Activated naive CD4-positive, alpha-beta T cell treated with anti-CD3 and anti-CD28 coated beads, Interleukin-2, amount 50 U/mL, for 72 hours (primary cell): ENCODE measurements at places on chromosomes 2 and 18.

DNA sequence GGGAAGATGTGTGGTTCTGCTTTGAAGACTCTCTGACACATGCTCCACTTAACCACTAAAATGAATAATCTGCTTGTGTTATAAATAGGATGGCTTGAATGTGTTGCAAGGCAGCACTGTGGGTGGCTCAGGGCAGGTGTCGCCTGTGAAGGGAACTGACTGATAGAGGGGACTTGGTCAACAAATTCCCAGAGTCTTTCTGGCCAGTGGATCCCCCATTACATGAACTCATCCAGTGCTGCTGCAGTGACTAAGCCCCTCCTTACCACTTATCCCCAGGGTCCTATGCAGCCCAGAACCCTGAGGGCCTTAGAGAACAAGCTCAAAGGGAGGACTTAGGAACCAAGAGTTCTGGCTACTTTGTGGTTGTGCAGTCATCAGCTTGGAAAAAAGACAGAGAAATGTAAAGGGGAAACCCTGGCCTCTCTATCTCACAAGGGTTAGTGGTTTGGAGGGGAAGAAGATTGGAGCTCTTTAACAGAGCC is 226.2 kb upstream of the TNP1 start:
- DNase-seq, result peak; percentile 40

GRCh38 chr2:152537081-152537651 is 180.1 kb downstream of the PRPF40A start:
- no peak for DNase-seq

DNA sequence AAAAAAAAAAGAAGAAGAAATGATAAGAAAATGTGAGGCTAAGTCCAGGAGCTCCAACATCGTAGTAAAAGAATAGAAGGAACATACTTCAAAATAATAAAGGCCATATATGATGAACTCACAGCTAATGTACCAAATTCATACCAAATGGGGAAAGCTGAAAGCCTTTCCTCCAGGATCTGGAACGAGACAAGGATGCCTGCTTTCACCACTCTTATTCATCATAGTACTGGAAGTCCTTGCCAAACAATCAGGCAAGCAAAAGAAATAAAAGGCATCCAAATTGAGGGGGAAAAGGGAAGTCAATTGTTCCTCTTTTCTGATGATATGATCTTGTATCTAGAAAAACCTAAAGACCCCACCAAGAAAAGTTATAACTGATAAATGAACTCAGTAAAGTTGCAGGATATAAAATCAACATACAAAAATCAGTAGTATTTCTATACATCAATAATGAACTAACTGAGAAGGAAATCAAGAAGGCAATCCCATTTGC is 170.6 kb downstream of the METTL4 start:
- DNase-seq, result no peak

DNA sequence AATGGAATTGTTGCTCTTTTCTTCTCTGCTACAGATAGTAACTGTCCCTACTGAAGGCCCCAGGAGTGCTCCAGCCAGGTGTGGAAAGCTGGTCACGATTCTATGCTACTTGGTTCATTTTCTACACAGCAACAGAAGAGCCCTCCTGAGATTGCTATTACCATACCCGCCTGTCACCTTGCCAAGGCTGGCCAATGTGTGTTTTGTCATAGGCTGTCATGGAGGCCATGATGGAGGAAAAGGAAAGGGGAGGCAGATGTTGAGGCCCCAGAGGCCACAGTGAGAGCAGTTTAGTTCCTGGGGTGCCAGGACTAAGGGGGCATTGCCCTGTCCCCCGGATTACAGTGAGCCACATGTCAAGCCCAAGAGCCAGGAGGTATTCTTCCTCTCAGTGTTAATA is 952 bp downstream of the ELMOD3 start:
- peak; percentile 50 for DNase-seq

DNA sequence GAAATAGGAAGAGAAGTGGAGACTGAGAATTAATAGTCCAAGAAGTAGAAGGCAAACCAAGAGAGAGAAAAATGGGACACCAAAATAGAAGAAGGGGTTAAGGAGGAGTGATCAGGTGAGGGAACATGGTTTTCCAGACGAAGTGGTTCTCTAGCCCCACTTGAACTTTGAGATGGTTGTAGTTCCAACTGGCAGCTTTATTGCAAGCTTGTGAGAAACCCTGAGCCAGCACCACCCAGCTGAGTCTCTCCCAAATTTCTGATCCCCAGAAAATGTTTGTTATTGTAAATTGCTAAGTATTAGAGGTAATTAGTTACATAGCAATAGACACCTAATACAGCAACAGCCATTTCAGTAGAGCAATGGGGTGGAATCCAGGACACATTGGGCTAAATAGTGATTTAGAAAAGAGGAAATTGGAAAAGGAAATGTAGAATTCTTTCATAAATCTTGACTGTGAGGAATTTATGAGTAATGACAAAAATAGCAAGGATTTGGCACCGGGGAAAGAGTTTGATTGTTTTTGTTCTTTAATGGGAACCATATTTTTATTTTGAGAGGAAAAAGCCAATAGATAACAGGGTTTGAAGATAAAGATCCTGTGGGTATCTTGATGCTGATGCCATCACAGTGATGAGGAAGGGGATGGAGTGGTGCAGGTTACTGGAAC is 62.1 kb upstream of the XDH start:
- no peak for DNase-seq

DNA sequence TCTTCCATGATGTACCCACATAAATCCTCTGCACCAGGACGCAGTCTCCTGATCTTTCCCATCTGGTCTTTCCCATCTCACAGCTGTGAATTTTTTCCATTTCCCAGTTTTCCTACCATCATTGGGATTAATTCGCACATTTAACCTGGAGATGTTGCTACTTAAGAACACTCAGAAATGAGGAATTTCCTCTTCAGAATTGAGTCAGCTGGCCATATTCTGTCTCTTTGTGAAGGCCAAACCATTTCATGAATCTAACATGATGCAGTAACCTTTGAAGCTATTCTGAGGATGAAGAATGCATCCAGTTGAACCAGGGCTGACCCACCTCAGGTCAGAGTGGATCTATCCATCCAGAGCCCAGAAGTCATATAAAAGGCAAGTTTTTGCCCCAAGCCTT is 326.8 kb downstream of the SETBP1 start:
- DNase-seq, result no peak

GRCh38 chr18:50697509-50697908 is 122.3 kb downstream of the MRO start:
- no peak for DNase-seq

GRCh38 chr18:3172097-3172496 is 47.7 kb downstream of the MYOM1 start:
- no peak for DNase-seq

DNA sequence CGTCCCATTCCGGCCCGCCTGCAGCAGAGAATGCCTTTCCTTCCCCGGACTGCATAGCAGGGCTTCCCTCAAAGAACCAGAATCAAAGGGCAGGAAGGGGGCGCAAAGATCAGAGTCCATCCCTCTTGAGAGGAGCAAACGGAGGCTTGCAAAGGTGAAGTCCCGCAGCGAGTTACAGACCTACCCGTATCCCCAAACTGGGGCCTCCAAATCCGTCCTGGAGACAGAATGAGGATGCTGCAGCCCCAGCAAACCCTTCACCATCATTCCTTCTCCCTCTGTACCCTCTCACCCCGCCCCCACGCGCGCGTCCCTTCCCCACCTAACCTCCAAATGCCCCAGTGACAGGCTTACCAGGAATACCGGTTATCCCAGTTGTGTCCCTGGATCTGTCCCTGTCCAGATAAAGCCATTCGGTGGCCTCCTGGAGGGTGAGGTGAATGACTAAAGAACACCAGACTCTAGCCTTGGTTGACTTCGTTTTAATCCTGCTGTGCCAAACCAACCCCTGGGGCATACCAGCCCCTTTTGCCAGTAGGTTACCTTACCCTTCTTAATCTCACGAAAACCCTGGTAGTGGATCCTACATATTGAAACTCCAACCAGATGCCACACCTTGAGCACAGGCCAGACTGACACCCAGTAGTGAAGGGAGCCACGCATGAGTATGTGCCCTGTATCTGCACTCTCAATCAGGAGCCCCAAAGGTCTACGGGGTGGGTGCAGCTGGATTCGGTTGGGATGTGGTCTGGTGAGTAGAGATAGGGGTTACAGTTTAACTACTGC is 961 bp upstream of the SLC40A1 start:
- no peak for DNase-seq

- no peak for DNase-seq
These were observed 8.3 kb downstream of the CAPG start for GRCh38 chr2:85401844-85402243.

DNA sequence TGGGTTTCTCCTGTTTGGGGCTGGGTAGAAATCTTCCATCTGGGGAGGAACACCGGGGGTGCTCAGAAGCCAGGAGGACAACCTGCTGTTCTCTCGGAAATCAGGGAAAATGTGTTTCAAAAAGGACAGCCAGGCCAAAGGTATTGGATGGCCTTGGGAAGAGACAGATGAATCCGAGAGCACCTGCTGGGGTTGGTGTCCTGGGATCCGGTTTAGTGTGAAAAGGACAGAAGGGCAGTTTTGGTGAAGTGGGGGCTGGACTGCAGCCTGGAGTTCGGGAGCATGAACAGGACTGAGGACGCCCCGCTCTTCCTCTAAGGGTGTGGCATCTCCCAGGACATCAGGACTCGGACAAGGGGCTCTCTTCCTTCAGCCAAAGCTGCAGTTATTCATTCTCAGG is 24.9 kb upstream of the SNTG2 start:
- no peak for DNase-seq

DNA sequence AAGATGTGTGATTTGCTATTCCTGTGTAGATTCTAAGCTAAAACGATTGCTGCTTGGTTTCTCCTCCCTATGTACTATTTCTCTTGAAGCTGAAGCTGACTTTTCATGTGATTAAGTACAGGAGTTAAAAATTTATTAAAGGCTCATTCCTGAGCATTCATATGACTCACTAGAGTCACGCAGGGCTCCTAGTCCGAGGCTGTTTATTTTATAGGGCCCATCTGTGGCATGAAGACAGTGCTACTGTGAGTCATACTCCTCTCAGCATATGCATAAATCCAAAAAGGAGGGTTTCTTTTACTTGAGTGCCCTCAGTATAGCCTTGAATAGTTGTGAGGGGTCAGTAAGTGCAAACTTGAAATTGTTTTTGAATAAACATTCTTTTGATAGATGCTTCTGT is 378.8 kb downstream of the PTPRM start:
- DNase-seq, result no peak
